ENCODE measurements at places on chromosomes 11 and 22.

DNA sequence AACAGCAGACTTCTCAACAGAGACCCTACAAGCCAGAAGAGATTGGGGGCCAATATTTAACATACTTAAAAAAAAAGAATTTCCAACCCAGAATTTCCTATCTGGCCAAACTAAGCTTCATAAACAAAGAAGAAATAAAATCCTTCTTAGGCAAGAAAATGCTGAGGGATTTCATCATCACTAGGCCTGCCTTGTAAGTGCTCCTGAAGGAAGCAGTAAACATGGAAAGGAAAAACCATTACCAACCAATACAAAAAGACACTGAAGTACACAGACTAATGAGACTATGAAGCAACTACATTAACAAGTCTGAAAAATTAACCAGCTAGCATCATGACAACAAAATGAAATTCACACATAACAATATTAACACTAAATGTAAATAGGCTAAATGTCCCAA, 947.9 kb upstream of the CHORDC1 start:
- DNase-seq = no peak

- no peak for DNase-seq
These were observed 47.9 kb downstream of the AHNAK start for GRCh38 chr11:62498492-62499286.

DNA sequence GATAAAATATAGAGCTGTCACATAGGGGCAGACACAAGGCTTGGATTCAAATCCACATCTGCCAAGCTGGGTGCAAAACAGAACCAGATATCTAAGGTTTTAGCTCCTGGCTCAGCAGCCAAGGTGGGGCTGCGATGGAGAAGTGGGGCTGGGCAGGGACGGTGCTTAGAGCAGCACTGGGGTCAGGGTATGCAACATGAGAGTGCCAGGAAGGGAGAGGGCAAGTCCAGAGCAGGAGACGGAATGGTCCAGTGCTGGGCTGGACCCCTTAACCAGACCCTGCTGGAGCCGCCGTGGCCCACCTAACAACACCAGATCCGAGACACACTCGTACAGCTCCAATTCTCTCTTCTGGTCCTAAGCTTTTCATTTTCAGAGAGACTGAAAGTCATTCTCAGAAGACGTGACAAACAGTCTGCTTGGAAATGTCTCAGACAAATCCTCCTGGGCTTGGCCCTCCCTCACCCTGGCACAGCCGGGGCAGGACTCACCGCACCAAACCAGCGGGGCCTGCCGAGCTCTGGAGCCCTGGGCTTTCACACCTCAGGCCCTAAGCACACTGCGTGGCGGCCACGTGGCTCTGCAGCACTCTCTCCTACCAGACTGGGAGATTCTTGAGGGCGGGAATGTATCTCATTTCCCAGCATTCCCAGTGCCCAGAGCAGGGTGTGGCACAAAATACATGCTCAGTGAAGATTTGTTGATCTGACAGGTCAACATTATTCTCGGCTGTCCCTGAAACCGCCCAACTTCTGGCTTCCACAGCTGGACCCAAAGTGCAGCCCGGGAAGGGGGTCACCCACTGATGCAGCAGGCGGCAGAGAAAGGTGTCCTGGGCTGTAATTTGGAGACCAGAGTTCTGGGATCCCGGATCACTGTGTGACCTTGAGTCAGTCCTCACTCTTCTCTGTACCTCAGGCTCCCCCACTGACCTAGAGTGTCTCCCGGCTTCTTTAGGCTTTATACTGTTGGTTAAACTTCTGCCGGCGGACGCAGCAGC, 11.6 kb downstream of the LRRC32 start:
- DNase-seq = no peak

- DNase-seq = no peak
These were observed 38.3 kb downstream of the GAB4 start for GRCh38 chr22:16969508-16970327.

GRCh38 chr11:130580372-130580771, 131.9 kb downstream of the ADAMTS15 start:
- no peak for DNase-seq

DNA sequence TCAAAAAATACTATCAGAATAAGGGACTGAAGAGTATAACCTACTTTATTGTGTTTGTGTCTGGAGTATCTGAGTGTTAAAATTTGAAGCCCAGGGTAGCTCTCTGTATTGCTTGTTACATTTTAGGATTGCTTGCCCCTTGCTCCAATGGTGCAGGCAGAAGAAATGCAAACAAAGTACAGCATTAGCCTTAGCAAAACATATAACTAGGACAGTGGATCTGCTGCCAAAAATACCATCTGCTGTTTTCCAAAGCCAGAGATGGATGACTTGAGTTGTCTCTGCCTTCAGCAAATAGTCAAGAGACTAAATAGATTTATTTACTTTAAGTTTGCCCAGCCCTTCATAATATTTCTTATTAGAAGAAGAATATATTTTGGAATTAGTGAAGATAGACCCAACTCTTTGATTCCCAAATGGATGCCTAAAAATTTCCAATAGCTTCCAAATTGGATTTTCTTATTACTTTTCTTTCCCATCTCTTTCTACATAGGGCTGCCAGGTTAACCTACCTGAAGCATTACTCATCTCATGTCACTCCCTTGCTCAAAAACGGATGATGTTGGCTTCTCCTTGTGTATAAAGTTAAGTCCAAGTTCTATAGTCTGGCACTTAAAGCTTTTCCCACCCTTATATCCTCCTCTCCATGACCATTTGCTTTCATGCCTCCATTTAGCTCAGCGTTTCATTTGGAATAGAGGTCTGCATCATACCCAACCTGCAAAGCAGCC, 66.3 kb downstream of the LDLRAD3 start:
- DNase-seq = no peak

DNA sequence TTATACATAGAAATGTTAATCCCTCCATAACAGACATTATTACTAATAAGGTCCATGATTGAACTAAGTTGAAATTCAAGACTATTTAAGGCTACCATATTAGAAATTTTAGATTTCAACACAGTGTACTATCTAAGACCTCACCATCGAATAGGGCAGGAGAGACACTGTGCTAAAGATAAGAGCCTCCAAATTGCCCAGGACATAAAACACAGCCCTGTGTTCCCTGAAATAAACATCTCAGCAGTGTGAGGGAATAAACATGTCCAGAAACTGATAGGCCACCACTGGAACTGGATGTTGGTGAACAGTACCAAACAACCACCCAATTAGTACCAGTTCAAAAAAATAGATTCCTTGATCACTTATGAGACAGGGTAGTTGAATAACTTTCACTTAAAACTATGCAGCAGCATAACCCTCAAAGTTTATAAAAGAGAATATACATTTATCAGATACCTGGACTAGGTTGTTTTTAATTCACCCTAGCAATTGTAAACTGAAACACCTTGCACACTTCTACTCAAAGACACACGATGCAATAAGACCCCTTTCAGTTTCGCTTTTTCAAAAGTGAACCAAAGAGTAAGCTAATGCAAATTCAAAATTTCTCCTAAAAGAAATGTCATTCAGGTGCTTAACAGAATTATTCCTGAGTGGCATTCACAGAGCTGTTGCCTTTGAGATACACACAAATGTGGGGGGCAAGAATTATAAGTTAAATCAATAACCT, 34.3 kb downstream of the USP28 start:
- DNase-seq = no peak

GRCh38 chr22:22759371-22759770, 115.0 kb downstream of the GGTLC2 start:
- DNase-seq = no peak

DNA sequence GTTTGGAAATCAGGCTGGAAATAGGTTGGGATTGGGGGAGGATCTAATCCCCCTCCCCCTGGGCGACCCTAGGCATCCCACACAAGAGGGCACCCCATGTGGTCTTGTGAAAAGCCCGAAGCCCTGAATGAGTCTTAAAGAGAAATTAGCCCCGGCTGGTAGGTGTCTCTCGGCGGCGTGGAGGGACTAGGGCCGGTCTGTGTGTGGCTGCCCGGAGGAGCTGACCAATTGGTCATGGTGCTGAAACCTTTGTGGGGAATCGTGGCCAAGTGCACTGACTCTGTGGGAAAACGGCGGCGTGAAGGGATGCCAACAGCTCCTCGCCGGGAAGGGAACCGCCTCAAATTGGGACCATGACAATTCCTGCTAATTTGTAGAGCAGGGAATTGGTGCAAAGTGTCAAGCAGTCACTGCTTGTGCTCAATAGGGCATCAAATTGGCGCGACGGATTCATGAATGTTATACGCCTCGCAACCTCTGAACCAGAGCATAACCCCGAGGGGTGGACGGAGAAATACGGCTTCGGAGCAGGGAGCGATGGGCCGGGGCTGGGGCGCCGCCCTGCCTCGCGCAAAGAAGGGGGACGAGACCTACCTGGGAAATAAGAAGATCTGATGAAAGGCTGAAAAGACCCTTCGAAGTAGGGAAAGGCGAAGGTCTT, 1.5 kb downstream of the DBX1 start:
- DNase-seq = no peak

GRCh38 chr22:49301398-49302149, 526.1 kb downstream of the BRD1 start:
- DNase-seq = no peak

Measured in stimulated activated CD4-positive, alpha-beta T cell treated with anti-CD3 and anti-CD28 coated beads, TNF-alpha, amount 100 ng/mL, for 4 hours (primary cell).